ENCODE measurements at places on chromosomes 11 and 22. TPM values are rescaled to one million over a fixed set of nuclear protein-coding genes. Genes with fewer than 3 reads are reported as not detected.

The APOBEC3G gene
- 89.6 TPM for total RNA-seq

The APOL6 gene
- 83.6 TPM for total RNA-seq

The IGSF9B gene
- total RNA-seq, result 142 TPM

DNA sequence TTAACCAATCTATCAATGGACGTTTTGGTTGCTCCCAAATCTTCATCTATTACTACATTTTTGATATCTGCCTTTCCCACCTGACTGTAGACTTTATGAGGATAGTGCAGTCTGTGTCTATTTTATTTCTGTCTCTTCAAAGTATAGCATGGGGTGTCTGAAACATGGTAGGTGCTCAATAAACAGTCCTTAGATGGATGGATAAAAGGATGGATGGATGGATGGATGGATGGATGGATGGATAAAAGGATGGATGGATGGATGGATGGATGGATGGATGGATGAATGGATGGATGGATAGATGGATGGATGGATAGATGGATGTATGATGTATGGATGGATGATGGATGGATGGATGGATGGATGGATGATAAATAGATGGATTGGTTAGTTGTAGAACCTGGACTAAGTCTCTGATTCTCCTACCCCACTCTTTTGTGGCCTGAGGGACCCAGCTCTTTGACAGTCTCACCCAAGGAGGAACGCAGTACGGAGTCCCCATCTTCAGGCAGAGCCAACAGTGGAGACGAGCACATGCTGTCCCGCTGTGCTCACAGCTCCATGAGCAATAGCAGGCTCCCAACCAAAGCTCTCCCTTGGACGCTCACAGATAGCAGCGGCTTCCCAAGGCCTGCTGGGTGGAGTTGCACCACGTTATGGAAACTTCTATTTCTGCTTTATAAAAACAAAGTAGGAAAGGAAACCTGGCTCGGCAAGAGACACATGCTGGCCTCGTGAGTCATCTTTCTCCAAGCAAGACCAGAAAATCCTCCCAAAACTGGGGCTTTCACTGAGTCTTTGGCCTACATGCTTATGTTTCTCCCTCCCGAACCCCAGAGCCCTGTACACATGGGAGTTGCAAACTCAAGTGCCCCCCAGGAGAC lies 448.0 kb downstream of the MIAT start:
- no peaks in the 10 kb centered on the region for H3K4me1 ChIP-seq
- H3K27me3 ChIP-seq, result peaks cover 16% of the 10 kb centered on the region
- no peak overlapping the region for H3K4me3 ChIP-seq
- no peak for DNase-seq
- H3K27ac ChIP-seq, result no peak overlapping the region

DNA sequence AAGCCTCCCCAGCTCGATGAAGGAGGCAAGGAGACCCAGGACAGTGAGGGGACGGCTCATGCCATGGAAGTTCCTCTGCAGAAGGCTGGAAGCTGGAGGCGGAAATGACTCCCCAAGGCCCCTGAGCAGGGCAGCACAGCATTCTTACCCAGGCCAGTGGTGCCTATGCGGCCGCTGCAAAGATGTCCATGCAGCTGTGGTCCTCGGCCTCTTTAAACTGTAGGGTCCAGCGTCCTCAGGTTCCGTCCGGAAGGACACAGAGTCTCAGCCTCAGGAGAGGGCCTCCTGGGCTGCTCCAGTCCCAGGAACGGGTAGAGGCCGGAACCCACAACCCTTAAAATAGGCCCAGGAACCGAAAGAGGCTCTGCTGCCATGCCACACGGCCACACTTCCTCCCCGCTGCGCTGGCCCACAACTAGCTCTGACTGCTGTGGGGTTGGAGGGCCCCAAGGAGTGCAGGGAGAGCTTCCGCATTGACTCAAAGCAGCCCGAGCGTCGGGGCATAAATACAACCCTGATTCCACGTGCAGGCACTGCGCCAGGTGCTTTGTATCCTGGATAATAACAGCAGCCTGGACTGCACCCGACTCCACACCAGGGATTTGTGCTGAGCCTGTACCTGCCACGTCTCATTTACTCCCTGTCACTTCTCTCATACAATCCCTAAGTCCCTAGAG lies 5.5 kb downstream of the KIAA0930 start:
- DNase-seq, result peak; percentile 45
- H3K36me3 ChIP-seq, result no peaks in the 10 kb centered on the region
- H3K4me1 ChIP-seq, result peaks cover 23% of the 10 kb centered on the region
- peak overlapping the region; percentile 31 for H3K27ac ChIP-seq

All from activated CD4-positive, alpha-beta T cell treated with anti-CD3 and anti-CD28 coated beads, Interleukin-2, amount 10 ng/mL, durations not matched to agents 7 days and 5 days (primary cell).